ENCODE measurements at places on chromosomes 4 and X. TPM values are rescaled to one million over a fixed set of nuclear protein-coding genes. Genes with fewer than 3 reads are reported as not detected.

Gene CCKAR
- 0.77 TPM for total RNA-seq

Gene PSAPL1
- total RNA-seq: 4.3 TPM

Gene FAM47B
- total RNA-seq: not detected

Gene NUP62CL
- 0.80 TPM for total RNA-seq

Gene PRRG1
- 27.5 TPM for total RNA-seq

Gene YIPF7
- total RNA-seq: 0.30 TPM

Gene GPC4
- 9.2 TPM for total RNA-seq

Gene SRPK3
- total RNA-seq: 0.20 TPM

Gene CFAP299
- 0.04 TPM for total RNA-seq

Gene EDA
- total RNA-seq: 19.1 TPM

Gene TBC1D1
- total RNA-seq: 117 TPM

Gene SPIN2A
- 0.24 TPM for total RNA-seq

Gene L1CAM
- 0.33 TPM for total RNA-seq

Gene FRMPD4
- total RNA-seq: 0.16 TPM

Gene OTUD4
- 20.6 TPM for total RNA-seq

Gene RRH
- not detected for total RNA-seq

Gene CLCN5
- total RNA-seq: 50.6 TPM

Gene RGN
- 105 TPM for total RNA-seq

Gene MFAP3L
- 11.4 TPM for total RNA-seq

Gene RNF150
- total RNA-seq: 9.2 TPM

Gene TDO2
- total RNA-seq: 253 TPM

Gene NPFFR2
- total RNA-seq: 2.9 TPM

Gene NAA11
- not detected for total RNA-seq

Gene AR
- 4.5 TPM for total RNA-seq

Gene OTOP1
- total RNA-seq: not detected

Gene POLN
- 2.0 TPM for total RNA-seq

Gene DOCK11
- 8.3 TPM for total RNA-seq

Gene KIAA0232
- 38.4 TPM for total RNA-seq

Gene HOPX
- 17.7 TPM for total RNA-seq

Gene SOD3
- 7.5 TPM for total RNA-seq

Gene USP26
- not detected for total RNA-seq

Gene ZMAT1
- total RNA-seq: 2.5 TPM
